ENCODE measurements at places on chromosomes 2 and 18. TPM values are rescaled to one million over a fixed set of nuclear protein-coding genes. Genes with fewer than 3 reads are reported as not detected.

The PAX3 gene
- 0.41 TPM for total RNA-seq

The ABCG5 gene
- total RNA-seq: not detected

The SULT1C2 gene
- 0.05 TPM for total RNA-seq

The INHA gene
- 3.6 TPM for total RNA-seq

The CHRNG gene
- not detected for total RNA-seq

The IL37 gene
- not detected for total RNA-seq

The TFPI gene
- 89.7 TPM for total RNA-seq

The RAB27B gene
- 1.3 TPM for total RNA-seq

The UGT1A10 gene
- total RNA-seq: not detected

The LINC00305 gene
- not detected for total RNA-seq

The ZSWIM2 gene
- total RNA-seq: not detected

DNA sequence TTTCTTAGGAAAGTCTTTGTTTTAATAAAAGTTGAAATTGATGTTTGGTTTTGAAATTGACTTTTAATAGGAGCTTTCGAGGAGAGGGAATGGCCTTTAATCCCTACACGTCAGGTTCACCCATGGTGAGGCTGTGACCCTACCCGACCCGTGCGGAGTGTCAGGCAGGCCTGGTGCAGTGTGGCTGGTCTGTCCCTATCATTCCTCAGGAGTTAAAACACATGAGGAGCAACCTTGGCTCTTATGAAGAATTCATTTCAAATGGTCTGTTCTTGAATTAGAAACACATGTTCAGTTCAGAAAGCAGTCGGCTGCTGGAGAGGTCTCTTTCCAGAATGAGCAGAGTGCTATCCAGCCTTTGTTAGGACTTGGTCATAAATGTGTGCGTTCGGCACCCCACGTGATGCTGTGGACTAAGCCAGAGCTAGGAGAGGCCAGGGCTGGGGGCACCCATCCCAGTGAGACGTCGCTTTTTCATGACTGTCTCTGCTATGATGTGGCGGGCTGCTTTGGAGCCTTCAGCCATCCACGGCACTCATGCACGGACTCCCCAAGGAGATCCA lies 54.7 kb downstream of the EMILIN2 start:
- DNase-seq: no peak

DNA sequence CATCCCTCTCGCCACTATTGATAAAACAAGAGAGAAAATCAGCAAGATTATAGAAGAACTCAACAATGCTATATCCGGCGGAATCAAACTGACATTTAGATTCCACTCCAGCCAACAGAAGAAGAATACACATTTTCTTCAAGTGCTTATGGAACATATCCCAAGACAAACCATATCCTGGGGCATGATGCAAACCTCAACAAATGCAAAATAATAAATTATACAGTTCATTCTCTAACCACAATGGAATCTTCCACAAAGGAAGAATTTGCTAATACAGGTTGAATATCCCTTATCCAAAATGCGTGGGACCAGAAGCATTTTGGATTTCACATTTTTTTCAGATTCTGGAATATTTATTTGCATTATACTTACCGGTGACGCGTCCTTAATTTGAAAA lies 51.4 kb upstream of the YPEL5 start:
- DNase-seq: no peak

GRCh38 chr2:207750345-207750744 lies 19.4 kb downstream of the FZD5 start:
- DNase-seq: no peak

GRCh38 chr2:39517102-39517436 lies 80.0 kb upstream of the MAP4K3 start:
- no peak for DNase-seq

DNA sequence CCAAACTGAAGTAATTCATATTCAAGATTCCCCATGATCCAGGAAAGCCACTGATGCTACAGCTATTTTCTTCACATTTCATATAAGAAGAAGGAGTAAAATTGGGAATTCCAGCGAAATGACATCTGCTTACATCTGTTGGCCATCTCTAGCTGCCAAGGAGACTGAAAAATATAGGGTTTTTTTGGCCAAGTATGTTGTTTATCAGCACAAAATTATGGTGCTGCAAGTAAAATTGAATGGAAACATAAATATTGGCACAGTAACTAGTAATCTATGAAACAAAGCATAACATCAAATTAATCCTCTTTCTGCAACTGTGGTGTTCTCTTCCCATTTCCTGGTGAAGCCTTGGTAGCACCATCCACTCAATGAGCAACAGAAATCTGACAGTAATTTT lies 649.5 kb upstream of the ZNF804A start:
- DNase-seq: no peak

DNA sequence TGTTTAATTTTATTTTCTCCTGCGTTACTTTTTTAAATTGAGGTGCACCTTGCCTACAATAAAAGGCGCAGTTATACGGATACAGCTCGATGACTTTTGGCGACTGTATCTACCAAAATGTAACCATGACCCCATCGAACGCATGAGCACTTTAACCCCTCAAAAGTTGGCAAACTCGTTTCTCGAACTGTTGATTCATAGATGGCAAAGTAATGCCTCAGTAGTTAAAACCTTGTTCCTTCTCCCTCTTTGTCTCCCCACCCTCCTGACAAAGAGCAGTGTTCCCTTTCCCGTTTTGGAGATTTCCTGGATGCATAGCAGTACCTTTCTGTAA lies 577 bp downstream of the MOGAT1 start:
- DNase-seq: no peak

DNA sequence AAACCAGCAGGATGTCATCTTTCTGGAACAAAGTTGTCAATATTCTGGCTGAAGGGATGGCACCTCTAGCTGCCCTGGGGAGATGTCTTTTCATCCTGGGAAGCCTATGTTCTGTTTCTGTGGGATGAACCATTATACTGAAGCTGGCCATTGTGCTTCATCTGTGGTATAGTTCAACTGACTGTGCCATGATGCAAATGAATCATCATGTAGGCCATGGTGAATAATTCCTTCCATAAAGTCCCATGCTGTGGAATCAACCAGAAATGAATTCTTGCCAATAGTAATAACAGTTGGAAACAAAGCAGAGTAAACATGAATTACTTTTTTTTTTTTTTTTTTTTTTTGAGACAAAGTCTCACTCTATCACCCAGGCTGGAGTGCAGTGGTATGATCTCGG lies 64.1 kb upstream of the CNGA3 start:
- no peak for DNase-seq

GRCh38 chr18:71327441-71327840 lies 1038.6 kb downstream of the SOCS6 start:
- DNase-seq: no peak

DNA sequence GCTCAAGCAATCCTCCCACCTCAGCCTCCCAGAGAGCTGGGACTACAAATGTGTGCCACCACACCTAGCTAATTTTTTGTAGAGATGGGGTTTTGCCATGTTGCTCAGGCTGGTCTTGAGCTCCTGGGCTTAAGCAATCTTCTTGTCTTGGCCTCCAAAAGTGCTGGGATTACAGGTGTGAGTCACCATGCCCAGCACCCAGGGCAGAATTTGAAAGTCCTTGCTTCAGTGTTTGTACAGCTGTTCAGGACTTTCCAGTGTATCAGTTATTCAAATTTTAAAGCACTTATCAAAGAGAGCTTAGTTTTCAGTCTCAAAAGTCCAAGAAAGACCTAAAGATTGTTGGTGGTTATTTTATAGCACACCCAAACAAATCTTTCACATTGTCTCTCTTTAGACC lies 43.6 kb upstream of the VPS54 start:
- no peak for DNase-seq

GRCh38 chr2:218679119-218679518 lies 7.2 kb downstream of the STK36 start:
- no peak for DNase-seq

GRCh38 chr18:75134611-75134975 lies 74.3 kb downstream of the PTGR3 start:
- no peak for DNase-seq

DNA sequence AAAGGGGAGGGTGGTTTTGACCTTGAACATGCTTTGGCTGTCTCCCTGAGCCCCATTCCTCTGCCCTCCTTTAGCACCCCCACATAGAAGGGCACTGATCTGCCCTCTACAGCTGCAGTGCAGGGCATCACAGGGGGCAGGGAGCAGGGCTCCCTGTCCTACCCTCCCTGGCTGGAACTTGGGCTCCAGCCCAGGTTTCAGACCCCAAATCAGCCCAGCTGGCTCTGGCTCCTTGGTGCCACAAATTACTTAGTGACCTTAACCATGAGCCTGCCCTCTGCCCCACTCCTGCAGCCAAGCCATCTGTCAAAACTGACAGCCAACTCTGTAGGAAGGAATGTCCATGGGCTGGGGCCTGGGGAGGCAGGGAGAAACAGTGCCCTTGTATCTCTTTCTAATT lies 105.6 kb downstream of the MAPK4 start:
- no peak for DNase-seq

DNA sequence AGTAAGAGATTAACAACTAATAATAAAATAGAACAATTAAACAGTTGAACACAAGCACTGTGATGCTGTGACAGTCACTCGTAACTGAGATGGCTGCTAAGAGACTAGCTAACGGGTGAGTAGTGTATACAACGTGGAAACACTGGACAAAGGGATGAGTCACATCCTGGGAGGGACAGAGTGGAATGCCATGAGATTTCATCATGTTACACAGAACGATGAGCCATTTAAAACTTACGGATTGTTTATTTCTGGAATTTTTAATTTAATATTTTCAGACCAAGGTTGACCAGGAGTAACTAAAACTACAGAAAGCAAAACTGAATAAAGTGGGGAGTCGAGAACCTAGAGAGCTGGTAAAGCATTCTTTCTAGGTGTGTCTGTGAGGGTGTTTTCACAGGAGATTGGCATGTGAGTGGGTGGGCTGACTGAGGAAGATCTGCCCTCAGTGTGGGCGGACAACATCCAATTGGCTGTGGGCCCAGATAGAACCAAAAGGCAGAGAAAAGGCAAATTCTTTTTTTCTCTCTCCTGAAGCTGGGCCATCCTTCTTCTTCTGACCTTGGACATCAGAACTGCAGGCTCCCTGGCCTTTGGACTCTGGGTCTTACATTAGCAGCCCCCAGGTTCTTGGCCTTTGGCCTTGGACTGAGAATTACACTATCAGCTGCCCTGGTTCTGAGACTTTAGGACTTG lies 14.6 kb downstream of the TMSB10 start:
- DNase-seq: no peak

- no peak for DNase-seq
These were observed 20.9 kb downstream of the SLC8A1 start for GRCh38 chr2:40430776-40431599.

GRCh38 chr2:138201286-138201685 lies 237.0 kb downstream of the HNMT start:
- DNase-seq: no peak

DNA sequence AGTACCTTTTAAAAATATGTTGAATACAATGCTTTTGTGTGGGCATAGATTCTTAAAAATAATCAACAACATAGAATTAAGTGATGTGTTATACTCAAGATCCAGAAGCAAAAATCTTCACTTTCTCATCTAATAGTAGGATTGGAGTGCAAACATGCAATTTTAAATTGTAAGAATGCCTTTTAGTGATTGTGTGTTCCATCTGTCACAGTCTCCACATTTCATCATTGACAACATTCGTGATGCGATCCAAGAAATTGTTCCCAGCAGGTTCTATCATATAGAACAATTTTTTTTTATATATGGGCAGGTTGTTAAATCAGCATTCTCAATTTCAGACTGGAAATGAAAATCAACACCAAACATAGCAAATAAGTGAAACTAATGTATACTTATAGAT lies 1671.8 kb upstream of the SLC39A10 start:
- no peak for DNase-seq

GRCh38 chr2:203730076-203730729 lies 23.8 kb downstream of the CD28 start:
- no peak for DNase-seq

Measured in mesothelial cell of epicardium (in vitro differentiated cells).